ENCODE measurements at places on chromosomes 3 and 15.

DNA sequence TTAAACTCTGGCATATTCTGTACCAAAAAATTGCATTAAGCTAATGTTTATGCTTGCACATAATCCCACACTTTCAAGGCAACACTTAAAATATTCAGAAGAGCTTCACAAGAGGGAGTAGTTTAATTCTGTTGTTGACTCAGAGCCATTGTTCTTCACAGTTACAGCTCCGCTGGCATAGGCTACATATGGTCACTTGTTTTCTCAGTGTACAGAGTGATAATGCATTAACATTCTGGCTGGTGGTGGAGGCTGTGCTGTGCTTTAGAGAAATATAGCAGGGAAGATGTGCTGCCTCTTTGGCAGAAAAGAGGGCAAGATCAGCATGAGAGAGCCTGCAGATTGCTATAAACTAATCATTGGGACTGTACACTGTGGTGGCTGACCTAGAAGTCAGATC, 13.3 kb downstream of the NLGN1 start:
- DNase-seq = no peak

- no peak for DNase-seq
Observed at GRCh38 chr15:98937413-98938104, 70.0 kb downstream of the PGPEP1L start.

DNA sequence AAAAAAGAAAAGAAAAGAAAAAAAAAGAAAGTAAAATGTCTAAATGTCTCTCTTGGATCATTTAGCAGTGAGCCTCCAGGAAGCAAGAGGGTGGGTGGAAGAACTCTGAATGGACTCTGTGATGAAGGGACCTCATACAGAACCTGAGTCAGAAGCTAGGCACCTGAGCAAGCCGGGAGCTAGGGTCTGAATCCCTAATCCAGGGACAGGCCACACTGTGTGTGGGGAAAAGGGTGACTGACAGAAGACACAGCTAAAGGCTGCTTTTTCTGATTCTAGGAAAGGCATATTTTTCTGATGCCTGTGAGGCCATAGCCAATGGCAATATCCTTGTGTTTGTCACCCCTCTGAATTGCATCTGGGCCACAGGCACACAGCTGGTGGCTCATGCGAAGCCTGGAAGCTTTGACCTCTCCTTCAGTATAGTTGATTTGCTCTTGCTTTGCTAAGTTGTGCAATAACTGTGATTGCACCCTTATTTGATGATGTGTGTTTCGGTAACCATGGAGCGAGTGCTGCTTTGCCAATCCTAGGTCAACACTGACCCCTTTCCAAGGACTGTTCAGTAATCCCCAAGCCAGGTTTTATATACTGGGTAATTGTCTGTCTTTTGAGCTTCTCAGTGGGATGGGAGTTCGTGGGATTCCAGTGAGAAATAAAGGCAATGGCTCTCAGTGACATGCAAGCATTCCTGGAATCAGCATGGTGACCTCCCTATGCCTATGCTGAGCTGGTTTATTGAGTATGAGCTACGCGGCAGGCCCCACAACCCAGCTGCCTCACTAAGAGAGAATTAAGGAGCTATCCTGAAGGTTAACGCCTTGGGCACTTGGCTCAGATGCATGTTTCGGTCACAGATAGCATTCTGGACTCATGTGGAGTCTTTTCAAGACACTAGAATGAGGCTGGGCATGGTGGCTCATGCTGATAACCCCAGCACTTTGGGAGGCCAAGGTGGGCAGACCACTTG, 49.0 kb upstream of the OSBPL11 start:
- DNase-seq = no peak

GRCh38 chr3:7683426-7683825, 818.2 kb upstream of the LMCD1 start:
- no peak for DNase-seq

DNA sequence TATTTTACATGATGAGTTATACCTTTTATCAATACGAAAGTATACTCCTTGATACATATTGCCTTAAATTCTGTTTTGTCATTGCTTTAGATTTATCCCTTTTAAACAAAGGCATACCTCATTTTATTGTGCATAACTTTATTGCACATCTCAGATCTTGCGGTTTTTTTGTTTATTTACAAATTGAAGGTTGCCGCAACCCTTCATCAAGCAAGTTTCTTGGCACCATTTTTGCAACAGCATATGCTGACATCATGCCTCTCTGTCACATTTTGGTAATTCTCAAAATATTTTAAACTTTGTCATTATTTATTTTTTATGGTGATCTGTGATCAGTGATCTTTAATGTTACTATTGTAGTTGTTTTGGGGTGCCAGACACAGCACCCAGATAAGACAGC, 20.9 kb downstream of the SNRK start:
- no peak for DNase-seq

GRCh38 chr15:66419471-66419870, 32.8 kb downstream of the MAP2K1 start:
- no peak for DNase-seq

DNA sequence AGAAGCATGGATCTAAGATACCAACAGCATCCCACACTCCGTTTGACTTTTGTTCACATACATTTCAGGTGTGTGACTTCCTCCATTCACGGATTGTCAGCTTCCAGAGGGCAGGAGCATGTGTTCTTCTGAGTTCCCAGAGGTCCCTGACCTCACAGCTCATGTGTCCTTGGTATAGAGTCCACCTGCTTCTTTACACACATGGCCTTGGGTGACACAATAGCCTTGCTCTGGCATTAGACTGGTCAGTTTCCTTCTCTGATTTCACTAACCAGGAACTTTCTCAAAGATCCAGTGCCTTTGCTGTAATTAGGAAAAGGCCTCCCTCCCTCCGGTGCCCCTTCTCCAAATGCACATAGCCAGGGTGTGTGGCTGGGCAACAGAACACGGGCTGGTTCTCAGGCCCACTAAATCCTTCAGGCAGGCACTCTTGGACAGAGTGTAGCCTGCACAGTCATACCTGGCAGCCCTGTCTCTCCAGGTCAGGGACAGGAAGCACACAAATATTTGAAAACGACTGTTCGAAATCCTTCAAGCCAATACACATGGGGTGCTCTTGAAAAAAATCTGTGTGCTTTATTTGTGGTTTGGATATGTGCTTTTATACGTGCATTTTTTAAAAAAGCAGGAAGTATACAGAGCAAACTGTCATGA, 81.1 kb downstream of the TRIM42 start:
- no peak for DNase-seq

DNA sequence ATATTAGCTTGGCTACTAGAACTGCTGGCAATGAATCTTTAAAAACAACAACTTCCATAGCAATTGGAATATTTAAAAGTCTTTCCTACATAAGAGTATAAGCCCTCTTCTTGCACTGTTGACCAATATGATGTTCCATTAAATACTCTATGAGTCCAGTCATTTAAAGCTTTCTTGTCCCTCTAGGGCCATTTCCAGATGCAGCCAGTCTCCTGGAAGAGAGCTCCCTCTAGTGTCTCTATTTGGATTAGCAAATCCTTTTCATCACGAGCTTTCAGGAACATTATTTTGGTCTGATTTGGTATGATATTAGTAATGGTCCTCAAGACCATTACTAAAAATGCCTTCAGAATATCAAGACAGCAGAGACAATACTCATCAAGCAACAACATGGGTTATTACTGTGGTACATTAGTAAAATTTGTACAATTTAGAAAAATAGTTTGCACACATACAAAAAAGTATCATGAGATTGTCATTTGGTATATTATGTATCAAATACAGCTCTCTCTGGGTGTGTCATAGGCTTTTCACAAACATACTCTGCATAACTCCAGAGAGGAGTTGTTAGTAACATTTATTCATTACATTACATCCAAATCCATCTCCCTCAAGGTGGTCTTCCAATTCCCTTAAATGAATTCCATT, 101.3 kb downstream of the DPH6 start:
- no peak for DNase-seq

DNA sequence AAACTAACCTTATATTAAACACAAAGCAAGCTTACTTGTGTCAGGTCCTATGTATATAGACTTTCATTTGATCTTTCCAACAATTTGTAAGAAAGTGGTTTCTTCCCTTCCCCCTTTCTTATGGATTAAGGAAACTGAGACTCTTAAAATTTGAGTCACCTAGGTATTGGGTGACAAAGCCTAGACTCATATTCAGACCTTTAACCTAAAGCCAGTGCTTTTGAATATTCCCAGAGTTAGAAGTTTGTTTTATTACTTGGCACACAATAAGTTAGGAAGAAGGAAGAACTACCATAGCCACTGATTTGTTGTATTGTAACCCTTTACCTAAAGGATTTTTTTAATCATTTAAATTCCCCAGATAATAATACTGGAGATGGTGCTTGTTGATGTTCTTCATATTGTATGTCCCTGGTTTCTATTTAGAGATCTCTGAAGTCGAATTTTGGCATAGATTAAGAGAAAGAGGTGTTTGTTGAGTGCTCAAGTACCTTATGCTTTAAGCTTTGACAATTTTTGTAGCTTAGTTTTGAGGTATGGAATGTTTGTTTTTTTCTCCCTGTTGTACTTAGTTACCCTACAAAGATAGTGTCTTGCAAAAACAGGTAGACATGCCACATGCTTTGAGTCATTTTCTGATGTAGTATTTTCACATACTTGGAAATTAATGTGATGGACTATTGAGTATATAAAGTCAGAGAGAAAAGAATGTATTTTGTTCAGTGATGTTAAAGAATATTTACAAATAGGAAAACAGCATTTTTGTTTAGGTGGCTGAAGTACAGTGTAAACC, 11.2 kb downstream of the TSC22D2 start:
- no peak for DNase-seq

DNA sequence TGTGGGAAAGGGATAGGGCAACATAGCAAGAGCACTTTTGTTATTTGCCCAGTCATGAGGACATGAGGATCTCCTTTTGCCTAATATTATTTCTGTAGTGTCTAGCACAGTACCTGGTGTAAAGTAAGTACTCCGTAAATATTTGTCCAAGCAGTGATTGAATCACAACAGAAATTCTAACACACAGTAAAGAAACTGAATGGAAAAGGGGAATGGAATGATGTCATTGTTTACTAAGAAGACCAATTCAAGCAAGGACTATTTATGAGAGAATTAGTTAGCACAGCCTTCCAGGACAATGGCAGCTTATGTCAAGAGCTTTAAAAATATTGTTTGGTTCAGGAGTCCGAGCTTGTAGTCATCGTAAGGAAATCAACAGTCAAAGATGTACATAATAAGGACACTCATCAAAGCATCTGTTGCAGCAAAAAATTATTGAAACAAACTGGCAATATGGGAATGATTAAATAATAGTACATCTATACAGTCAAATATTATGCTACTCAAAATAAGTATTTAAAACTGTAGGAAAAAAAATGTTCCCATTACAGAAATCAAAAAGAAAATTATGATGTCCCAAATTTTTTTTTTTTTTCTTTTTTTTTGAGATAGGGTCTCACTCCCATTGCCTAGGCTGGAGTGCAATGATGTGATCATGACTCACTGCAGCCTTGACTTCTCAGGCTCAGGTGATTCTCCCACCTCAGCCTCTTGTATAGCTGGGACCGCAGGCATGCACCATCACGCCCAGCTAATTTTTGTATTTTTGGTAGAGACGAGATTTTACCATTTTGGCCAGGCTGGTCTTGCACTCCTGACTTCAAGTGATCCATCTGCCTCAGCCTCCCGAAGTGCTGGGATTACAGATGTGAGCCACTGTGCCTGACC, 17.9 kb downstream of the CAPN7 start:
- DNase-seq = no peak

DNA sequence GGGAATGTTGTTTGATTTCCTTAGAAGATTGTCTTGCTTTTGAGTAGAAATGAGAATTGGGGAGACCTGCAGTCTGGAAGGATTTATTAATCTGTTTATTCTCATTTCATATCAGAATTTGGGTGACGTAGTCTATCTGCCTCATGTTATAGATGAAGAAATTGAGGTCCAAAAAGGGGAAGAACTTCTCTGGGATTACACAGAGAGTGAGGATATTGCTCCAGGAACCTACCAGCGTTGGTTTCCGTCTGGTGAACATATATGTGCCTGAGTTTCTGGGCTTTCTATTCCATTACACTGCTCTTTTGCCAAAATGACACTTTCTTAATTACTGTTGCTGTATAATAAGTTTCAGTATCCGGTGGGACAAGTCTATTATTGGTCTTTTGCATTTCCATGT, 51.8 kb downstream of the CTDSPL start:
- DNase-seq = no peak

GRCh38 chr15:98658831-98659699, 10.7 kb downstream of the IGF1R start:
- DNase-seq = no peak

- no peak for DNase-seq
Observed at GRCh38 chr15:56128081-56128480, 115.6 kb downstream of the RFX7 start.

DNA sequence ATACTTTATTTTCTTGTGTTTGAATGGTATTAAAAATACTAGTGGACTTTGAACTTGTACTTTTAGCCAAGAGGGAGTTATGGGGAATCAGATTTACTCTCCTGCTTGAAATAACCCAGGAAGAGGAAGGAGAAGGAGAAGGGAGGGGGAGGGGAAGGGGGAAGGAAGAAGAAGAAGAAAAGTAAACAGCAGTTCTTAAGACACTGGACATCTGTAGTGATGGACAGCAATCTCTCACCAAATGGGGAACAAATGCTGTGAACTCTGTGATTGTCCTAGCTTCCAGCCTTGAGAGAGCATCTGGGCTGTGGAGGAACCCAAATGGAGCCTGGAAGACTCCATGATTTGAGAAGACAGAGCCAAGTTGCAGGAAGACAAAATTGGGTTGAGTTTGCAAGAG, 52.0 kb downstream of the VPS8 start:
- DNase-seq = no peak

Data from activated CD4-positive, CD25-positive, alpha-beta regulatory T cell treated with anti-CD3 and anti-CD28 coated beads, Interleukin-2, amount 50 U/mL, for 72 hours (primary cell).